ENCODE measurements at places on chromosomes 2 and 18.

- H3K4me1 ChIP-seq: no peaks in the 10 kb centered on the region
- no peaks in the 10 kb centered on the region for H3K27me3 ChIP-seq
- H3K36me3 ChIP-seq: peaks cover 9% of the 10 kb centered on the region
- no peak overlapping the region for H3K27ac ChIP-seq
These were observed 20.4 kb downstream of the CMPK2 start for GRCh38 chr2:6845312-6845711.

DNA sequence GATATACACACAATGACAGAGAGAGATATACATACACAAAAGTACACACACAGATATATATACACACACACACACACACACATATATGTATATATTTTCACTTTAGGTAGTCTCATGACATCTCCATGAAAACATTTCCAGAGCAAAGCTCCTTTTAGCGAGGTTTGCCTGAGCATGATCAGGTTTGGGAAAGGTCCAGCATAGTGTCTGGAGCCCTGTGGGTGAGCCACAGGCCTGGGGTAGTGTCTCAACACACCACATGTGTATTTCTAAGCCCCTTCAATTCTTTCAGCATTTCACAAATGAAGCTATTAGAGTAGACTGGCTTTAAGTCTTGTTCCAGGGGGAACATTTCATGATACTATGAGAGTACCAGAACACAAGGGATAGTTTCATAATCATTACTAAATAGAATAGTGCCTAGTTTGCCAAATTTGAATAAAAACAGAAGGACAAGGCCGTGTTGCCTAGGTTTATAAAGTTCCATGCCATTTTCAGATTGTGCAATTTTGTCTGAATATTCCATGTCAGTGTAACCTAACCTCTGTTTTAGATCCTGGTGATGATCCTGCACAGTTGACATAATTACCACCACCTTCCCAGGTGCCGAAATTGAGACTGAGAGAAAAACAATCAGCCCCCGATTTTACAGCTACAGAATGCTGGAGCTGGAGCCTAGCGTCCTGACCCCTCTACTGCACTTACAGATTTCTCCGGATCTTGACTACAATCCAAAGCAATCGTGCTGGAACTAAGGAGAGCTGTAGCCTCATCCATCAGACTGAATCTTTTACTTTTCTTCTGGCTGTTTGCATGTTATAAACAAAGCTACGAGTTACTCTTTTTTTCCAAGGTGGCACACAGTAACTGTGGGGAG, 332.7 kb downstream of the CYRIA start:
- peak overlapping the region; percentile 52 for H3K27ac ChIP-seq
- no peak overlapping the region for H3K4me3 ChIP-seq
- H3K4me1 ChIP-seq: no peaks in the 10 kb centered on the region
- no peaks in the 10 kb centered on the region for H3K36me3 ChIP-seq

DNA sequence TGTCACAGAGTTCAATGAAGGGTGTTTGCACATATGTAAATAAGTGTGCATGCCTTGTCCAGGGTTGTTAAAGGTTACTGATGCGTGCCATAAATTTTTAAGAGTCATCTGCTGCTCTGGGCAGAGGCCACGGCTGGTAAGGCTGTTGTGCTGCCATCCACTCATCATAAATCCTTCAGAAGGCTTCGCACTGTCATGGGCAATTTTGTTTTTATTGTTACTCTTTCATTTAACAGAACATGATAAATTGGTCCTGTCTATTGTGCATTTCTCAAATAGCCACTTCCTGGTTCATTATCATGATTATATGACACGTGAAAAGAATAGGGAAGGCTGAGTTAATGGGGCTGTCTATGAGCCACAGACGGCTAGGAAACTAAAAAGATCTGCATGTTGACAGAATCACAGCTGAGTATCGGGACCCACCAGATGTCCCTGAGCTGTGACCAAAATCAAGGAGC, 634.3 kb upstream of the SOX11 start:
- H3K27me3 ChIP-seq: no peaks in the 10 kb centered on the region
- H3K27ac ChIP-seq: no peak overlapping the region
- H3K4me1 ChIP-seq: no peaks in the 10 kb centered on the region
- H3K36me3 ChIP-seq: no peaks in the 10 kb centered on the region
- DNase-seq: no peak

DNA sequence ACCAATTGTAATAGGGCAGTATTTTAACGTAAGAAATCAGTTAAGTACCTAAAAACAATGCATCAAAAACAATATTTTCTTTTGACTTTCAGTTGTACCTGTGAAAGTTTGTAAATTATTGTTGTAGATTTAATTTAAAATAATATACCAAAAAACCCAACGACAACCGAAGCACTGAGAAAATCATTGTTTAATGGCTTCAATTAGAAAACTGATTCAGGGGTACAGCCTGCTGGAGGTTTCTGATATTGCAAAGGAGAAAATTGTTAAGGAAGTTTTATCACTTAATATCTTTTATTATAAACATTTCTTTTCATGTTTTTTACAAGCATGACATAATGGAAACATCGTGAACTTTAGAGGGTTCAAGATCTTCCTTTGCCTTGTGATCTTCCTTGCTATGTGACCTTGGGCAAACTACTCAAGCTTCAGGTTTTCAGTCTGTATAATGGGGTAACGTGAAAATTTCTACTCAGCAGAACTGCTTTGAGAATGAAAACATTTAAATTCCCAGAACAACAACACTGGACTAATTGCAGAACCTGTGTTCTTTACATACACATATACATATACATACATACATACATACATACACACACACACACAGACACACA, 76.3 kb upstream of the GLS start:
- H3K36me3 ChIP-seq: no peaks in the 10 kb centered on the region
- no peak overlapping the region for H3K4me3 ChIP-seq
- no peaks in the 10 kb centered on the region for H3K27me3 ChIP-seq
- H3K4me1 ChIP-seq: no peaks in the 10 kb centered on the region
- no peak for DNase-seq

DNA sequence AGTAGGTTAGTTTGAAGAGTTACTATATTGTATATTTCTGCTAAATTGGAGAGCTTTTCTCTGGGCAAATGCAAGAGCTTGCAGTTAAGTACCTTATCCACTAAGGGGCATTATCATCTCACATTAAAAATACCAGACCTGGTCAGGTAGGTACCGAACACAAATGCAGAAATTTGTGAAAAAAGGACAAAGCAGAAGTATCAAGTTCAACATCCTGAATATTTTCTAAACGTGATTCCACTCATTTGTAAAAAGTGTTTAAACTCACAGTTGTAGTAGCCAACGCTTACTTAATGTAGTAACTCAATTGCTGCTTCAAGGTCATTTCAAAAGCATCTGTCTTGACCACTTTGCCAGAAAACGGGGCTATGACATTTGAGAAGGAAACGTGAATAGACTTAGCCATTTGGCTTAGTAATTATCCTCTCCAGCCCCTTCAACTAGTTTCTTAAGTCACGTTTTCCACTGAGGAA, 52.1 kb downstream of the CYRIA start:
- H3K36me3 ChIP-seq: no peaks in the 10 kb centered on the region
- no peak for DNase-seq
- H3K27ac ChIP-seq: no peak overlapping the region
- H3K4me3 ChIP-seq: no peak overlapping the region

GRCh38 chr2:205189301-205189700, 493.0 kb upstream of the NRP2 start:
- no peak for DNase-seq
- H3K36me3 ChIP-seq: no peaks in the 10 kb centered on the region
- no peak overlapping the region for H3K27ac ChIP-seq
- H3K27me3 ChIP-seq: no peaks in the 10 kb centered on the region

DNA sequence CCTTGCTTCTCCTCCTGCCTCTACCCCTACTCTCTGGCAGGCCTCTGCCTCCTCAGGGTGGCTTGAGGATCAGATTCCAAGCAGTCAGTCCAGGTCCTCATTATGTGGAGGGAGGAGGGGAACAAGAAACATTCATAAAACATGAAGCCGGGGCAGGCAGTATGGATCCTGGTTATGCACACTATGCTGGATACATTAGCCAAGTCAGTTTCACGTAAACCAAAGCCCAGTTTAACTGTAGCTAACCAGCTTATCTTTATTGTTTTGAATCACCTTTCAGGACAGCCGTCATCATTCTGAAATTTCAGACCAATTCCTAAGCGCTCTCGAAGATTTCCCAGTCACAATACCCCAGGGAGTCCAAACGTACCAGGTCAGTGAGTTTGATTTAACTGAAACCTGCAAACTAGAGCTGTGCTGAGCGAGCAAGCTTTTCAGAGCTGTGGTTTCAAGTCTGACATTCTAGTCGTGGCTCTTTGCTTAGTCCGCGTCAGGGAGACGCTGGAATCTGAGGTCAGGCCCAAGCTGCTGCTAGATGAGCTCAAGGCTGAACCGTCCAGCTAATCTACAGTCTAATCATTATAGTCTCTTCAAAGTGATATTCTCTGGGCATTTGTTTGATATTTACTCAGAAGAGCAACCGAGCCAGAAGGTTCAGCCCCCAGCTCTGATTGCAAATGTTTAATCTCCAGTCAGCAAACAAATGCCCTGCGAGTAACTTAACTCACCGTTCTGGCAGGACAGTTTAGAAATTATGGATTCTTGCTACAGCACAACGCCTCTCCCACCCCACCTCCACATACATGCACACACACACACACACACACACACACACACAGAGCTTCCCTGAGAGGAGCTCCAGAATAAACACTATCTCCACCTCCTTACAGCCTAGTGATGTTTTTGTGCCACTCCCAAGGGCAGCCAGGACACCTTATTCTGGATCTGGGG, 63.8 kb upstream of the BZW1 start:
- H3K4me1 ChIP-seq: no peaks in the 10 kb centered on the region
- H3K27ac ChIP-seq: peak overlapping the region; percentile 66
- no peaks in the 10 kb centered on the region for H3K27me3 ChIP-seq
- no peak for DNase-seq

DNA sequence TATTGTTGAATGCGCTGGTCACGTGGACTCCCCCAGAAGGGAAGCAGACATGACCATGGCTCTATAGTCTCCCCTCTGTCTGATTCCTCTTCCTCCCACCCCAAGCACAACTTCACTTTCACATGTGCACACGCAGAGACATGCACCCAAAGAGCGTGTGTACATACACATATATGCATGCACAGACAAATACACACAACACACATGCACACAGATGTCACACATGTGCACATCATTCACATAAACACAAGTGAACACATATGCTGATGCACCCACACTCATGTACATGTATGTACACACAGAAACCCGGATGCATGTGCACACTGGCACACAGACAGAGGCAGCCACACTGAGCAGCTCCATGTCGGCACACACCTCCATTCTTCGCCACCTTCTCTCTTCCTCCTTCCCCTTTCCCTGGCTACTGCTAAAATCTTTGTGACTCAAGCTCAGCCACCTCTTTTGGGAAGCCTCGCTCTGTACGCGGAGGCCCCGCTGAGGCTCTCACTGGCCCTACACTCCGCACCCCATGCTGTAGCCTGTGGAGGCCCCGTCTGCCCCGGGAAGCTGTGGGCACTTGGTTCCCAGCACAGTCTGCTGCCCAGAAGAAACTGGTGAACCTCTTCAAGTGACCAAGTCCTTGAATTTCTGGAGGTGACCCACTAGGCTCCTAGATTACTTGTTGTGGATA, 101.6 kb upstream of the TEX51 start:
- no peak overlapping the region for H3K27ac ChIP-seq
- peak; percentile 20 for DNase-seq
- H3K4me1 ChIP-seq: no peaks in the 10 kb centered on the region
- H3K4me3 ChIP-seq: no peak overlapping the region

- no peaks in the 10 kb centered on the region for H3K4me1 ChIP-seq
- H3K27ac ChIP-seq: no peak overlapping the region
- H3K36me3 ChIP-seq: no peaks in the 10 kb centered on the region
- DNase-seq: peak; percentile 25
- H3K27me3 ChIP-seq: no peaks in the 10 kb centered on the region
- H3K4me3 ChIP-seq: no peak overlapping the region
These were observed 19.0 kb downstream of the TPGS2 start for GRCh38 chr18:36809590-36810381.

DNA sequence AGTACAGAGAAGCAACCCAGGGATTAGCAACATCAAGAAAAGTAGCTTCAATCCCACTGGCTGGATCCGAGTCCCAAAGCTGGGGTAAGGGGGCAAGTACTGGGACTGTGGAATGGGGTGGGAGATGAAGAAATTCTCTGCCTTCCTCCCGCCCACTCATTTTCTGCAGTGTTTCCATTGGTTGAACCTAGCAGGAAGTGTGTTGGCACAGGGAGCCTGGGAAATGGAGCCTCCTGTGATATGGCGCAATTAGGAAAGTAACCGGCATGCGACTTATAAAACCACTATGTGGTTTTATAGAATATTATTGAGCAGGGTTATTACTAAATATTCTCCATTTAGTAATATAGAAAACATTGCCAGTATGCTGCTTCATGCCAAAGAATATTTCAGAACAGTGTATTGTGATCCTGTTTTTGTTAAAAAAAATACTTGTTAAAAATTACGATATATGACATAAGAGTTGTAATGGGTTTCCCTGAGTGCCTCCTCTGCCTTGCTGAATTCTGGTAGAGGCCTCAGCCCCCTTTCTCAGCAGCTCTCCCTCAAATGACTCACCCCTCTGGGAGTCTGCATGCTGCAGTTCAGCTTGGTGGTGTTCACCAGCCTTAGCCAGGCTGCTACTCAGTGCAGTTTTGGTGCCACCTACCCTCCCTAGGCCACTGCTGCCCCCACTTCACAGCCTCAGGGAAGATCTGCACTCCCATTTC, 60.5 kb downstream of the HK2 start:
- DNase-seq: no peak
- no peaks in the 10 kb centered on the region for H3K27me3 ChIP-seq
- no peak overlapping the region for H3K4me3 ChIP-seq
- no peaks in the 10 kb centered on the region for H3K4me1 ChIP-seq

GRCh38 chr2:112661656-112662305, 16.0 kb downstream of the SLC20A1 start:
- H3K4me1 ChIP-seq: no peaks in the 10 kb centered on the region
- no peaks in the 10 kb centered on the region for H3K27me3 ChIP-seq
- peak overlapping the region; percentile 9 for H3K27ac ChIP-seq
- peaks cover 4% of the 10 kb centered on the region for H3K36me3 ChIP-seq
- no peak for DNase-seq

DNA sequence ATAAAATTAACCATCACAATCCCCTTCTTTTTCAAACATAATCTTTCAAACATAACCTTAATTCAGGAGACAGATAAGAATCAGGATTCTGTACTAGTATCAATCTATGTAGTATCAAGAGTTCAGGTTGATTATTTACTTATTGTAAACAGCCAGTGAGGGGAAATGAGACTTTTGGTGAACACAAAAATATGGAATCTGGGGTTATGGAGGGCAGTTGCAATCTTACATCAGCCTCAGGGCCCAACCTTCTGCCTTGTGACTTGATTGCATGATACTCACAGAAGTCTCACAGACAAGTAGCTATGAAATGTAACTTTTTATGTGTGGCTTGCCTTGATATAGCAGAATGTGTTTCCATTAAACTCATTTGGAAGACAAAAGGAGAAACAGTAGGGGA, 262.7 kb upstream of the THSD7B start:
- no peaks in the 10 kb centered on the region for H3K4me1 ChIP-seq
- no peaks in the 10 kb centered on the region for H3K27me3 ChIP-seq
- H3K27ac ChIP-seq: no peak overlapping the region
- no peak overlapping the region for H3K4me3 ChIP-seq

- H3K4me1 ChIP-seq: no peaks in the 10 kb centered on the region
- H3K27ac ChIP-seq: no peak overlapping the region
- H3K27me3 ChIP-seq: no peaks in the 10 kb centered on the region
- H3K4me3 ChIP-seq: no peak overlapping the region
- no peaks in the 10 kb centered on the region for H3K36me3 ChIP-seq
- DNase-seq: no peak
These were observed 956.2 kb upstream of the LRATD1 start for GRCh38 chr2:13676269-13676668.

- peaks cover 10% of the 10 kb centered on the region for H3K36me3 ChIP-seq
- DNase-seq: no peak
- no peaks in the 10 kb centered on the region for H3K27me3 ChIP-seq
- H3K27ac ChIP-seq: no peak overlapping the region
- no peak overlapping the region for H3K4me3 ChIP-seq
- no peaks in the 10 kb centered on the region for H3K4me1 ChIP-seq
These were observed 50.7 kb downstream of the SIGLEC15 start for GRCh38 chr18:45876161-45876560.
